ENCODE measurements at places on chromosomes 5 and 9. TPM values are rescaled to one million over a fixed set of nuclear protein-coding genes. Genes with fewer than 3 reads are reported as not detected.

- H3K4me1 ChIP-seq = no peaks in the 10 kb centered on the region
- no peak overlapping the region for H3K27ac ChIP-seq
- DNase-seq = no peak
Measured at GRCh38 chr5:74094096-74094781, 468.2 kb downstream of the ARHGEF28 start.

- H3K36me3 ChIP-seq = peaks cover 17% of the 10 kb centered on the region
- H3K4me1 ChIP-seq = no peaks in the 10 kb centered on the region
- H3K4me3 ChIP-seq = peak within 1 kb of the TSS; percentile 88
- peak; percentile 94 for DNase-seq
- peak within 1 kb of the TSS; percentile 83 for H3K27ac ChIP-seq
- no peaks in the 10 kb centered on the region for H3K27me3 ChIP-seq
Measured at GRCh38 chr9:129823935-129824601, at the start of gene TOR1A. Gene TOR1A, minus strand, starts transcription at chr9:129824136. Its CDS starts 51 bp downstream, at chr9:129824085.

Gene GPRIN1
- 14.2 TPM for total RNA-seq

Gene DNAJA1
- 117 TPM for total RNA-seq
